CD4-positive, alpha-beta T cell treated with Interferon alpha-2 for 1 hour (primary cell): ENCODE measurements at places on chromosomes 6 and 20.

DNA sequence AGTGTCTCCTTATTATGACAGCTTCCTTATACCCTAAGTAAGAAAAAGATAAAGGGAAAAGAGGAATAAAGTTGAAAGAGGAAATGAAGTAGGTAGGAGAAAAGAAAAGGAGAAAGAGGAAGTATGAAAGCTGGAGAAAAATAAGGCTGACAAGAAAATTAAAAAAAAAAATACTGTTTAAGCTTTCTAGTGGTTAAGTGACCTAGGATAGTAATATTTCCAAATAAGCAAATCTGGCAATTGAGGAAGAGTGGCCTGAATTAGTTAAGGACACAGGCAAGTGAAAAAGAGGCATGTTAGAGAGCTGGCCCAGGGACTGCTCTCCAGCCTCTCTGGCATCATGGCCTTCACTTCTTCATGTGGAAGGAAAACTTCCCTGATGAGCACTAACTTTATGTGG is 76.5 kb upstream of the ADGRF1 start:
- no peak for DNase-seq

- DNase-seq: peak; percentile 46
These were observed 236.3 kb upstream of the ZNF217 start for GRCh38 chr20:53829724-53830521.

DNA sequence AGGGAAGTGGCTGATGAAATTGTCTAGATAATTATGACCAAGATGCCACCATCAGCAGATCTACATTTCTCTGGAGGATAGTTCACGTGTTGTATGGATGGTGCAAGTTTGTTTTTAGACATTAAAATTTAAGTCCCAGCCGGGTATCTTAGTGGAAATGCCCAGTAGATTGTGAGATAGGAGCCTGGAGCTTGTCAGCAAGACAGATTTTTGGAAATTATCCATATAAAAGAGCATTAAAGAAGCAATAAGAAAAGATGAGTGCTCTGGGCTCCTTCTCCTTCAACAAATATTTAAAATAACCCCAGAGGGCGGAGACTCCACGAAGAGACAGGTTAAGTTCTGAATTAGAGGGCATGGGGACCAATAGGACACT is 47.6 kb upstream of the SMLR1 start:
- no peak for DNase-seq

DNA sequence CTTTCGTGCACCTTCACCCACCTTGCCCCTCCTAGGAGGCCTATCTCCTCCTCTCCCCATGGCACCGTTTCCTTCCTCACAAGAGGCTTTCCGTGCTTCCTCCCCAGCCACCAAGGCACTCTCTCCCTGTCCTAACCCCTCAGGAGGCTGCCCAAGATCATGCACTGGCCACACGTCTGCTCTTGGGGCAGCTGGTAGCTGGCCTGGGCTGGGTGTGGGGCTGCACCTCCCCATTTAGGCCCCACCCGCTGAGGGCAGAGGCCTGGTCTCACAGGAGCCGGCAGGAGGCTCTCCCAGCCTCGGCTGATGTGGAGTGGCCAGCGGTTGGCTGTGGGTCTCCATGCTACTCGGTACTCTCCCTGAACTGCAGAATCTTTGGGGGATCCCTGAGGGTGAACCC is 13.6 kb downstream of the NOL4L start:
- no peak for DNase-seq

DNA sequence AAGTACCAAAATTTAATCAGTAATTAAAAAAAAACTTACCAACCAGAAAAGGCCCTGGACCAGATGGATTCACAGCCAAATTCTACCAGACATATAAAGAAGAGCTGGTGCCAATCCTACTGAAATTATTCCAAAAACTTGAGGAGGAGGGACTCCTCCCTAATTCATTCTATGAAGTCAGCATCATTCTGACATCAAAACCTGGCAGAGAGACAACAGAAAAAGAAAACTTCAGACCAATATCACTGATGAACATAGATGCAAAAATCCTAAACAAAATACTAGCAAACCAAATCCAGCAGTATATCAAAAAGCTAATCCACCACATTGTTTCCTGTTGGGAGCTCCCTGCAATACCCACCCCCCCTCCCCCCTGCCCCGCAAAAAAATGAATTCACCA is at the start of gene WFDC11:
Gene WFDC11 (minus strand): TSS at position 101 of the 400 bp plus-strand sequence. CDS start 19,639 bp downstream, outside the sequence.
- no peak for DNase-seq

DNA sequence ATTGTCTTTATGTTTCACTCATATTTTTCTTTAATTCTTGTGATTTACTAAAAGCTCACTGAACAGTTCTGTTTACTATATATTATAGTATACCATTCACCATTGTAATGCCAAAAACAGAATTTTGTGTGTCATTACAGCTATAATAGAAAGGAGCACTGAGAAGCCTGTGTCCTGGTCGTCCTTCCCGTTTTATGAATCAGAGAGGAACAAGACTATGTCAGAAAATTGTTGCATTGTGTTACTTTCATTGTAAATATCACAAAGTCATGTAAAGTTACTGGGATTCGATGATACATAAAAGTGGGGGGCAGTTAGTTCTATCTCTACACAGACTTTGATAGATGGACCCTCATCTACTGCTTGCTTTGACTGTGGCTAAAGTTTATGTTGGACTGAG is 145.1 kb downstream of the QKI start:
- no peak for DNase-seq

- no peak for DNase-seq
These were observed 83.3 kb downstream of the TAF4 start for GRCh38 chr20:61982191-61982950.

DNA sequence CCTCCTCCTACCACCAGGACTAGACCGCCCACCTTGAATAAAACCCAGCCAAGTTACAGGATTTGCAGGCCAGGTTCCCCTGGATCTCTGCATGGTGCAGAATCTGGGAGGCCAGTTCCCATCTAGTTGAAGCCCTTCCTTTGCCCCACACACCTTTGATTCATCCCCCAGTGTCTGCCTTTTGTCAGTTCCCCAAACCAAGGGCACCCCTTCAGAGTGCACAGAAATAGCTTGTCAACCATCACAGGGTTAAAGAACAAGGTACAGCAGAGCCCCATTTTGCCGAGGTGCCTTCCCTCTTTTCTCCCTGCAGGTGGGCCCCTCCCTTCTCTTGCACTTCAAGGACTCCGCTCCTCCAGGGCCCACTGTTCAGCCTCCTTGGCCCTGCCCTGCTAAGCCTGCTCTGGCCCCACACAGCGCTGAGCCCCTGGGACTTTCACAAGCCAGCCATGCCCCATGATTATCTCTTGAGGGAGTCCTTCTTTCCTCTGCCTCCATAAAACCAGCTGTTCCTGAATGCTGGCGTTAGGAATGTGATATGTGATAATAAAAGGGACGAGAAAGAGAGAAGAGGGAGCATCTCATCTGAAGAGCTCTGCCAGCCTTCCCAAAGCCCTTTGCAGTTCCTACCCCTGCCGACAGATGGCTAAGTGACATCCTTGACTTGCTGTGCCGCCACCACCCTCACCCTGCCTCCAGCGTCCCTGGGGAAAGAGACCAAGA is 280.3 kb downstream of the CDC5L start:
- DNase-seq: peak; percentile 31

- DNase-seq: no peak
These were observed 97.5 kb downstream of the ARMC2 start for GRCh38 chr6:108945681-108946159.

DNA sequence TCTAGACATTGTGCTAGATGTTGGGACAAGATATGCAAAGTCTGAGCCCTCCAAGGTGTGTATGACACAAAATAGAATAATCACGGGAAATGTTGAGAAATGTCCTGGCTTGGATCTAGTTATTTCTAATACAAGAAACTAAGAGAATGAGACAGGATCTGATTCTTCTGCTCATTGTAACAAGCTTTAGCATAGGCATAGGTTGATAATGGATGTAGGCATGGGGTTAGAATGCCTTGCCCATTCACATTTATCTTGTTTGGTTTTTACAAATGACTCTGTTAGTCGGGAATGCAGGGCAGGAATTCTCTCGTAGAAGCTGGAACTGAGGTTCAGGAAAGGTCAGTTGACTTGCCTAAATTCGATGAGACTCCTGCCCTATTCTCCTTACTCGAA is 1.5 kb upstream of the SLC26A8 start:
- no peak for DNase-seq

GRCh38 chr6:39189915-39190544 is 39.2 kb downstream of the KCNK5 start:
- peak; percentile 6 for DNase-seq

GRCh38 chr20:61260905-61261304 is 8.8 kb downstream of the CDH4 start:
- no peak for DNase-seq

DNA sequence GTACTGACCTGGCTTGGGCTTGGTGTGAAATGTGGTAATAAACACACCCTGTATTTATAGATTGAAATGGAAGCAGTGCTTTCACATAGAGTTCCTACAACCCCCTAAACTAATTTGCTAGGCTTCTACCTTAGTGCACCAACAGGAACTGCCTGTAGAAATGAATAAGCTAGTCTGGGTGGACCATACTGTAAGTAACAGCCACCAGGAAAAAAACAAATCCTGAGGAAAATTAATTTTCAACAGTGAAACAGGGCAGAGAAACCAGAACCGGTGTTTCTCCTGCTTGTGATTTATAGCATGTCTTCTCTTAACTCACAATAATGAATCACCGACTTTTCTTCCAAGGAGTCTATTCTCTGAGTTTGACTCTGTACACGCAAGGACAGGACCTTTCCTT is 184.8 kb upstream of the HDAC2 start:
- DNase-seq: no peak
